Naive thymus-derived CD8-positive, alpha-beta T cell (primary cell): ENCODE measurements at places on chromosomes 1 and 21. TPM values are rescaled to one million over a fixed set of nuclear protein-coding genes. Genes with fewer than 3 reads are reported as not detected.

The SPATA21 gene
- total RNA-seq = not detected

The RRP15 gene
- 20.4 TPM for total RNA-seq

The BATF3 gene
- total RNA-seq = 1.2 TPM

- DNase-seq = no peak
Observed at GRCh38 chr1:167442854-167443565, 75.3 kb downstream of the CD247 start.

DNA sequence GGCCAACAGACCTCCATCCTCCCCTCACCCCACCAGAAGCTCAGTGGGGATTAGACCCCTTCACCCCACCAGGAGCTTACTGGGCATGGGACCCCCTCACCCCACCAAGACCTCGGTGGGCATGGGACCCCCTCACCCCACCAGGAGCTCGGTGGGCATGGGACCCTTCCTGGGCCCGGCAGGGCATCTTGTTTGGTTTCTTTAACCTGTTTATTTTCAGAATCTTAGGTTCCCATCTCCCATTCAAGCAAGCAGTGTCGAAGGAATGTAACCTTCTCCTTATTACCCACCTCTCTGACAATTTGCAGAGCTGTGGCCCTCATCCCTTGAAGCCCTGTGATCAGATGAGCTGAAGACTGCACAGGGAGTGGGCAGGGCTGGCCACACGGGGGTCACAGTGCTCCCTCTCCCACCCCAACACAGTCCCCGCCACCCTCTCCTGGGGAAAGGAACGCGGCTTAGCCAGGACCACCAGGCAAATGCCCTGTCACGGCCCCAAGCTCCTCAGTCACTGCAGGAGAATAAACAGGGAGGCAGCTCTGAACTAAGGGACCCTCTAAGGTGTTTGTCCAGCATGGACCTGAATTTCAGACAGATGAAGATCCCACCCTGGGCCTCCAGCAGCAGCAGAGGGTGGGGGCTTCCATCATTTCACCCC lies 330.0 kb downstream of the NPHP4 start:
- DNase-seq = no peak

DNA sequence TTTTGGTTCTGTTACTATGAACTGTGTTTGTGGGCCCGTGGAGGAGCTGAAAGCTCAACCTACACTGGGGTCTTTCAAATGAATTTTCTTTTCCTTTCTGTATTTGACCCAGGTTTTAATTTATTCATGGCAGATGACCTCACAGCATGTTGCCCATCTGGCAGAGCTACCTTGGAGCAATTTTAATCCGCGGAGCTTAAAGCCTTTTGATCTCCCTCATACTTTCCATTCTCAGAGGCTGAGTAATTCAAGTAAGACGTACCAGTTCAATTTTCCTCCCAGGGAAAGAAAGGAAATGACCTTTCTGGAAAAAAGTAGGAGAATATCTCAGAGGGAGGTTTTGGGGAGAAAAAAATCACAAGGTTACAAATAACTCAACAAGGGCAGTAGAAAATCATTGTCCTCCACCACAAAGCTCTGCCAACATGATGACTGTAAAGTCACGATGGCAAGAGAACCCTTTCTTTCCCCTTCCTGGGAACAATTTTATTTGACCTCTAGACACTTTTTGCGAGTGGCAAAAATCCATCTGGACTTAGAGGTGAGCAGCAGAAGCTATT lies 21.6 kb upstream of the PCP4 start:
- no peak for DNase-seq

- no peak for DNase-seq
Observed at GRCh38 chr1:41813755-41814745, 104.7 kb downstream of the HIVEP3 start.

GRCh38 chr1:220462752-220463151 lies 65.2 kb upstream of the MARK1 start:
- no peak for DNase-seq
